ENCODE measurements at places on chromosomes 5 and 9.

- DNase-seq = no peak
Measured at GRCh38 chr9:129929496-129930125, 94.4 kb downstream of the USP20 start.

- DNase-seq = no peak
Measured at GRCh38 chr5:157267761-157268480, 2.0 kb downstream of the CYFIP2 start.

- DNase-seq = no peak
Measured at GRCh38 chr9:16921855-16922254, 51.4 kb upstream of the BNC2 start.

- DNase-seq = no peak
Measured at GRCh38 chr9:33161011-33161588, 6.0 kb downstream of the B4GALT1 start.

DNA sequence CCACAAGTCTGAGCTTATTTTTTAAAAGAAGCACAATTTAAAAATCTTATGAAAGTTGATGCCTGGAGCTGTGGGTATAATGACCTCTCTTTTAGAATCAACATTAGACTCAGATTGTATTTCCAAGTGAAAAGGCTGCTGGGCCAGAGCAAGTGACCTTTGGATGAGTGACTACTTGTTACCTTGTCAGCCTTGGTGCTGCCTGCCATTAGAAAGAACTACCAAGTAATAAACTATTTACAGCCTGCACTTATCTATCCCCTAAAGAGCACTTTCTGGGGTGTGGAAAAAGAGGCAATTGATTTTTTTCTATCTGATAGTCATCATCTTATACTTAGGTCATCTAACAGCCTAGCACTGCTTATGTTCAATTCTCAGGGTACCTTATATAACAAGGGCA lies 134.9 kb upstream of the FBXL17 start:
- DNase-seq = no peak

GRCh38 chr9:109560470-109561132 lies 62.5 kb upstream of the PTPN3 start:
- no peak for DNase-seq

DNA sequence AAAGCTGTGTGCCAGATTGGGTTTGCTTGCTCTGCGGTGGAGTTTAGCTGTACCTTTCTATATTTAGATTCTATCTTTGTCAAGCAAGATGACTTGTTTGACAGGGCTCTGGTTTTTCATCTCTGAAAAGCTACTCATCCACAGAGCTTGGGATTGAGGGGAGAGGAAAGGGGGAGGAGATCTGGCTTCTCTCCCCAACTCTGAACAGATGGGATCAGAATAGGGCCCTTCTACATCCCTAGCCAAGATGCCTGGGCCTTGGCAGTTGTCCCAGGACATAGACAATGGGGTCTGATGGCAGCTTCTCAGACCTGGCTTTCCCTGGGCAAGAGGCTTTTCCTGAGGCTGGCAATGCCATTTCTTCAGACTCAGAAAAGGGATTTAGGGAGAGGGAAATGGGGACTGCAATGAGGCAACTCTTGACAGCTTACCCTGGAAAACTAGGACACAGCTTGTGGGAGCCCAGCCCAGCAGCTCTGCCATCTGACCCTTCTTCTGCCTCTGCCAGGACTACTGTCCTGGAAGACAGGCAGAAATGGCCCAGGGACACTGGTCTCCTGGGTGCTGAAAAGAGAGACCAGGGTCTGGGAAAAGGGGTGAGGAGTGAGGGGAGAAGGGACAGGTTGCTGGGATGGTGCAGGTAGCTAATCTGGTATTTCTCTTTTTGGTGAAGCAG lies 50.2 kb upstream of the ASTN2 start:
- DNase-seq = no peak

- no peak for DNase-seq
Measured at GRCh38 chr9:133658442-133659431, 22.6 kb downstream of the DBH start.

- no peak for DNase-seq
Measured at GRCh38 chr5:137609127-137609526, 110.0 kb upstream of the SPOCK1 start.

DNA sequence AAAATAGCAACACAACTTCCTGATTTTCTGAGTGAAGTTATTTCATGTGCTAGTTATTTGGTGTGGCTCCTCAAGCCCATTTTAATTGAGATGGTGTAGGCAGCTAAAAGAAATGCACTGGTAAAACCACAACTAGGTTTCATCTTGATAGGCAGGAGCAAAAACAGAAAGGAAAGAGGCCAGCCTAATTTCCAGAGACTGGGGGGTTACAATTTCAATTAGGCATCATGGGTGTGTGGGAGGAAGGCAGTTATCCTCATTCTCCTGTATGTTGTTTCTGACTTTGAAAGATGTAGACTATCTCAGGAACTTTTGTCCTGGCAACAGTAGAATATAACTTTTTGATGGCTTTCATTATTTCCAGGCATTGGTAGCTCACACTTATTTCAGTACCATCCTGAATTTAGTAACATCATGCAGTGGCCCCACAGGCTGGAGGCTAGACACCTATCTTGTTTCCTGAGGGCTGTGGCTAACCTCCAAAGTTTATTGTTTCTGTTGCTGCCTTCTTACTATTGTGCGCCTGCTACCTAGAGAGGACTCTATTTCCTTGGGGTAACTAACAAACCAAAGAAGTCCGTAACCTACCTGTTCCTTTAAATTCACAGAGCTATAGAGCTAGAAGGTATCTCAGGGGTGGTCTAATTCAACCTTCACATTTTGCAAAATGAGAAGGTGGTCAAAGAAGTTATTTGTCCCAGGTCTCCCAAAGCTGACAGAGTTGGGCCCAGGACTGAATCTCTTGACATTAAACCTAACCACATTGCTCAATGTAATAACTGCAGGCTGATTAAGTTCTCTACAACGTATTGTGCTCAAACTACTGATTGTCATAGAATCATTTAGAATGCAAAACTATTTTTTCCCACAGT lies 42.4 kb downstream of the FYB1 start:
- no peak for DNase-seq

DNA sequence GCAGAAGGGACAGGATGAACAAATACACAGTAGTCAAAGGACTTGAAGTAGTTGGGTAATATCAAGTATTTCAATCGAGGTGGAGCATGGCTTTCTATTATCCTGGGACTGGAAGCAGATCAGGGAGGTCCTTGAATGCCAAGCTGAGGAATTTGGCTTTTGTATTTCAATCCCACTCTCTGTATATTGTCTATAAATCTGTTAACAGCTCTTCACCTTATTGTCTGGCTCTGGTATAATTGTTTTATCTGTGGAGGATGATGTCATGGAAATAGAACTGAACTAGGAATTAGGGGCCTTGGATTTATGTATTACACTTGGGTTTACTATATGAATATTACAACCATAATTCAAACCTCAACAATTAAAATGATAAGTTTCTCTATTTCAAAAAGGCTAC lies 6.3 kb upstream of the ADAMTSL1 start:
- no peak for DNase-seq

DNA sequence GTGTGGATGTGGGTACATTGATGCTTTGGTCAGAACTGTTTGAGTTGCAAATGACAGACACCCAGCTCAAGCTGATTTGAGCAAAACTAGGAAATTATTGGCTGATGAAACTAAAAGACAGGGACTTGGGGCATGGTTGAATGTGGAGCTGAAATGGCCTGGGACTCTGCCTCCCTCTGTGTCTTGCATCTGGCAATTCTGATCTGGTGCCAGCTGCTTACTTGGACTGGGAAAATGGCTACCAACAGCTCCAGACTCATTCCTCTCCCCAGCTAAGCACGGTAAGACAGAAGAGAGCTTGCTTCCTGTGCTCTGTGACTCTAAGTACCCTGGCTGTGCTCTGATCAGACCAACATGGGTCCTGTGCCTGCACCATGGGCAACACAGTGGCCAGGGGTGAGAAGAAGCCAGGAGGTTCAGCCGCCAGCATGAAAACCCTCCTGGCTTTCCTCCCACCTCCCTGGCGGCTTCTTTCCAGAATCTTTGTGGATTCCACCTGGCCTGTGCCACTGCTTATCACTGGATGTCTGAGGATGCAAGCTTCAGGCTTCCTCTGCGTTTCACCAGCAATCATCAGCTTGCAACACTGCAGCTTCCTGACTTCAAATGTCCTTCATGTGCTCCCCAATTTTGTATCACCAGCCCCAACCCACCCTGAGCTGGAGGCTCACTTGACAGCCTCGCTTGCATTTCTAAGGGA lies 44.1 kb downstream of the C5orf15 start:
- DNase-seq = no peak

- DNase-seq = no peak
Measured at GRCh38 chr5:119079318-119079921, 8.5 kb downstream of the DMXL1 start.

- DNase-seq = no peak
Measured at GRCh38 chr9:91360551-91361290, 997 bp downstream of the AUH start.

DNA sequence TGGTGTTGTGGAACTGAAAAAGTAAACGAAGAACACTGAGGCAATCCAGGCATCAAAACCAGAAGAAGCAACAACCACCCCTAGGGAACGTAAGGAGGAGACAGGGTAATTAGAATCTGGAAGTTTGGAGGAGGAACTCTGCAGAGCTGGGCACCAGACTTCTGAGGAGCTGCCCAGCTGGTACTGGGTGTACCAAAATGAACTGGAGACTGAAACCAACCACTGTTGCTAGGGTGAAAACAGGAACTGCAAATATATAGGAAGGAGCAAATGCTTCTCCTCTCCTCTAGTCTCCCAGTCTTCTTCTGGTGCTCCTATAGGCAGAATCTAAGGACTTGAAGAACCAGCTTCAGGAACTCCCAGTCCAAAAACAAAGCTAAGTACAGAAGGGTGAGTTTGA lies 189.8 kb downstream of the ELAVL2 start:
- no peak for DNase-seq

GRCh38 chr5:107557051-107557658 lies 113.6 kb downstream of the EFNA5 start:
- no peak for DNase-seq

- DNase-seq = no peak
Measured at GRCh38 chr9:127537792-127538191, 74.3 kb upstream of the STXBP1 start.

DNA sequence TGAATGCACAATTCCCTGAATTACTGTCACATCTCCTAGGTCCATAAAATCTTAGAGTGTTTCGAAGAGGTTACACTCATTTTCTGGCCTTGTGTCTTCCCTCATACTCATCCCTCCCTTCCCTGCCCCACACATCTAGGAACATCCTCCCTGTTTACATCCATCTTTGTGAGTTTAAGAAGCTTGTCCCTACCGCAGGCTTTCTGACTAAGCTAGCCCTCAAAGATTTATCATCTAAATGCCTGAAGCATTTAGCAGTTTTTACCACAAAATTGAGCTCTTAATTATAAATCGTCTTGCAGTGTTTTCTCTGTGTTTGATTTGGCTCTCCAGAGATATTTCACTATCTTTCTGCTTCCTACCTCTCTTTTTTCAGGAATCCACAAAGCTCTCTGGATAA lies 374.8 kb downstream of the KIAA0825 start:
- DNase-seq = no peak

Data from activated T-helper 1 cell treated with Interleukin-2 at 50 U/mL for 16 hours (primary cell).